ENCODE measurements at places on chromosomes 3 and 15.

- DNase-seq = no peak
Measured at GRCh38 chr3:171374661-171375285, 85.4 kb downstream of the TNIK start.

DNA sequence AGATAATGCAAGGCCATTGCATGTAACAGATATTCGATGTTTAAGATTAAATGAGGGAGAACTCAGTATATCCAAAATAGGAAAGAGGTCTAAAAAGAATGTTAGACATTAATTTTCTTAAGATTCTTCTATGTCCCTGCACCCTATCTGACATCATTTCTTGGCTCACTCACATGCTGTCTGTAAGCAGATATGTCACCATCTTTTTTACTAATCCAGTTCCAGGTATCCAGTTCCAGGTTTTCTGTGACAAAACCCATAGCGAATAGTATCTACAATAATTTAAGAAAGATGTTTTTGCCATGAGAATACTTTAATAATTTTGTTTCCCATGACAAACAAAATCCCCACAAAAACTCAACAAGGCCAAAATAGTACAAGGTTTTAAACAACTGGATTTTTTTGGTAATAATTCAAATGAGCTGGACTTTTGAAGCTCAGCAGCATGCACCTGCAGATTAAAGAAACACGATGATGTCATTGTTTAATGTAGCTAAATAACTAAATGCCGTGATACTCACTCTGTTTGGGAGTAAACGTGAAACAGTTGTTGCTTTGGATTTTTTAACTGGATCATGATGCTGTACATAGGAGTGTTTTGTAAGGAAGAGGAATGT, 867.6 kb downstream of the EPHA3 start:
- DNase-seq = no peak

DNA sequence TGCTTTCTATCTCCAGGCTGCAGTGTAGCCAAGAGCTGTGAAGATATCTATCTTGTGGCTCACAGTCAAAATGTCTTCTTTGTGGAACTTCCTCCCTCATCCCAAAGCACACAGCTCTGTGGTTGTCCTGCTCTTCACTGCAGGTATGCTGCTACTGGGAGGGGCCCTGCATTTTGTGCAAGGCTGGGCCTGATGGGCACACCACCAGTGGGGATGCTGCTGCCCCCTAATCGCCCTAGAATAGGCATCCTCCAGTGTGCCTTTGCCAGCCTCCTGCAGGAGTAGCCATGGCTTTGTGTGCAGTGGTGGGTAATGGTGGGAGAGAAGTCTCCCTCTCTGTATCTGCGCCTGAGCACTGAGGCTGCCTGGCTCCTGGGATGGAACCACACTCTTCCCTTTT, 297.3 kb downstream of the DOCK3 start:
- DNase-seq = no peak

DNA sequence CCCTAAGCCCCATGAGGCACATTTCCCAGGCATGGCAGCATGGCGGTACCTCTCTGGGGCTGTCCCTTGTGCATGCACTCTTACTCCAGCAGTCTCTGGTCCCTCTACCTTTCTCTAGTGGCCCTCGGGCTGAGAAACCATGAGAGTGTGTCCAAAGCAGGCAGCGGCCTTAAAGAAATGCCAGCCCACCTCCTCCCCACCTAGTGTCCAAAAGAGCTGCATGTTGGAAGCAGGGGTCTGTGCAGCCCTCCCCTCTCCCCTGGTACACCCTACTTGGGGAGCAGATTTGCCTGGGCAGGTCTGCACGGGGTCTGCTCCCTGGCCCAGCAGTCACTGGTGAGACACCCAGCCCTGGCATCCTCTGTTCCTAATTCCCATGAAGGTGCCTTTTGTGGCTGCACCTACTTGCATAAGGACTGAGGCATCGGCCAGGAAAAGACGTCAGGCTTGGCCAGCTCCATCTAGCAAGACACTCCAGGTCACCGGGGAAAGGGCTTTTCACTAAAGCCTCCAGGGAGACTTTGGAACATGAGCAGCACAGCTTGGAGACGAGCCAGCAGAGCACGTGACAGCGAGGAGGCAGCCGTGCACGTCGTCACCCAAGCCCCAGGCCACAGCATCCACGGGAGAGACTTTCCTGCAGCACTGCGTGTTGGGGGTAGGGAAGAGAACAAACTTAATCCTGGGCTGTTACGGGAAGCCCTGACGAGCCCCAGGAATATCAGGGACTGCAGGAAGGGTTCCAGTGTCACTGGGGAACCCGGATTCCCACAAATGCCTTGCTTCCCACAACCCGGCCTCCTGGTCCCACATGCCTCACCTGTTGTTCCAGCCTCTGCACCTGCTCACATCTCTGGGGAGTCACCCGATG, 38.8 kb downstream of the TM2D3 start:
- DNase-seq = no peak

- no peak for DNase-seq
Measured at GRCh38 chr3:82355228-82355627, 593.8 kb upstream of the GBE1 start.

DNA sequence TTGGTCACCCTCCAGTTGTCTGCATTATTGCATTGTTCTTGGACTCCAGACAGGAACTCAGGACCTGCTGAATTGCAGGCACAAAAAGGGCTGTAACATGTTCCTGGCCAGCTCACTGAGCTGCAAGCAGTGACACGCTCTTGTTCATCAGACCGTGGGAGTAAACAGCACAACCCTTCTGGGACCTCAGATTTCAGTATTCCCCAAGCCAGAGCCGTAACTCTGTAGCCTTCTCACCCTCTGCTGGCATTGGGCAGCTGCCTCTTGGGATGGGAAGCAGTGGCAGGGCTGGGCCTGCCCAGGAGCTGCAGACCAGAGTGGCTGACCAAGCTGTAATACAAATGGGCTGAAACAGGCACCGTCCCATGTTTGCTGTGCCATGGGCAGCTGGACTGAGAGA, 607.1 kb upstream of the BCHE start:
- DNase-seq = no peak

- no peak for DNase-seq
Measured at GRCh38 chr3:59143447-59143846, 93.6 kb upstream of the CFAP20DC start.

DNA sequence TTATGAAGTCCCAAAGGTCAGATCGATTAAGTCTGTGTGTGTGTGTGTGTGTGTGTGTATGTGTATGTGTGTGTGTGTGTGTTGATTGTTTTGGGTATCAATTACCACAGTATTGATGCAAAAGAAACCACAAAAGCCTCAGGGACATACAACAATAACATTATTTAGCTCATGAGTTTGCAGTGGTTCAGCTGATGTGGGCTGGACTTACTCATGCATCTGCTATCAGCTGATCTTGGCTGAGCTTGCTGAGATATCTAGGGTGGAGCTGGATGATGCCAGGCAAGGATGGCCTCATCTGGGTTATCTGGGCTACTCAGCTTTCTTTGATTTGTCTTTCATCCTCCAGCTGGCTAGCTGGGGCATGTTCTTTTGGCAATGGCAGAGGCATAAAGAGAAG, 82.4 kb upstream of the PRR23C start:
- DNase-seq = no peak

GRCh38 chr15:41894791-41895463, 1.1 kb upstream of the SPTBN5 start:
- DNase-seq = peak; percentile 49

DNA sequence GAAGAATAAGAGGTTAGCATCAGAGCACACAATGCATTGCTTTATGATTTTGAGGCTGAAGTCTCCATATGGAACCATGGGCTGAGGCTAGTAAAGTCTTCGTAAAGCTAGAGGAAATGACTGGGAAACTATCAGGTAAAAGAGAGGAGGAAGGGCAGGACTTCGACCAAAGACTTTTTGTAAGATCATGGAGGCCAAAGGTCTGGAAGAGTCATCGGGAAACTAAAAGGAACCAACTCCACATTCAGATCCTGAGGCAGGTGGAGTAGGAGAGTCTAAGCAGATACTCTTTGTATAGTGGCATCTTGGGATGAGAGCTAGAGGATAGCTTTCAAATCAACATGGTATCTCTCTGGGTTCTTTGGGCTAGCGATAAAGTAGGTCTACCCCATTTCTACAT, 36.3 kb downstream of the SEMA6D start:
- no peak for DNase-seq

- no peak for DNase-seq
Measured at GRCh38 chr3:182242489-182242942, 530.8 kb downstream of the SOX2 start.

- DNase-seq = no peak
Measured at GRCh38 chr15:96347181-96348111, 16.9 kb downstream of the NR2F2 start.

DNA sequence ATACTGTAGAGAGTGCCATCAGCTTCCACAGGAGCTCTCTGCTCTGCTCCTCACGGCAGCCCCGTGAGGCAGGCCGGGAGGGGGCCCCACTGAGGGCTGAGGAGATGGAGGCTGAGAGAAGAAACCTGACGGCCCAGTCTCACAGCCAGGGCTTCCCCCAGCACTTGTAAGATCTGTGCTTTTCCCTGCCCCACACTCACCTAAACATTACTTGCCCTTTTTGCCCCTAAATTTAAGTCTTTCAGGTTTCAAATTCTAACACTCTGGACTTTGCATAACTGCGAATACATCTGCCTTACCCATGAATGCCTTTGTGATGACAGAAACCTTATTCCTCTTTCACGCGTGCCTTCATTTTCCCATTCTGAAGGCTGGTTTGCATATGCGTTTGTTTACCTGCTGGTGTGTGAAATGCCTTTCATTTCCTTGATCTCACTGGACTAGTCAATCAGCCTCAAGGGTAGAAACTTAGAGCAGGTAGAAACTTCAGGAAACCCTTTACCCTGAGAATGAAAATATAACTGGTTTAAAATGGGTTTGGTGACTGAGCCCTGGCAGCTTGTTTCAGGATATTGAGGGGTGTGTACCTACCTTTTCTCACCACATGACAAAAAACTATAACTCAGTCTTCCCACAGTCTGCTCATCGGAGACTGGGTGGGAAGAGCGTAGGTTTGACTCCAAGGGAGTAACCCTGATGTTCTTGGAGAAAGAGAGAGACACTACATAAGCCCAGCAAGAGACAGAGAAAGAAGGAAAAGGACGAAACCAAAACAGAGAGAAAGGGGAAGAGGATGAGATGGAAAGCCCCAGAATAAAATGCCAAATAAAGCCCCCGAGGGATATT, 20.1 kb downstream of the SLC12A8 start:
- DNase-seq = no peak

DNA sequence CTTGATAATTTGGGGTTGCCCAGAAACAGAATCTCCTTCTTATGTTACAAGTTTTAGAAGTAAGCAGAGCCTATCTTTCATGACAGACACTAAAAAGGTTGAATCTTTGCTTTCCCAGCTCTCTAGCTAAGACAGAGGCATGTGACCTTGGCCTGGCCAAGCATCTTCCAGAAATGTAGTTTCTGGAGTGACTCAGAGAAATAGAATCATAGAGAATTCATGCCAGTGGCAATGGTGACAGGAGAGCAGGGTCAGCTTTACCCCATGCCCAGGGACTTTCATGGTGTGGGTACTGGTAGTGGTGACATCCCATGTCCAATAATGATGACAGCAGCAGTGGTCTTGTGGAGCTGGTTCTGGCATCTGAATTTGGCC, 4.0 kb upstream of the PARP6 start:
- no peak for DNase-seq

DNA sequence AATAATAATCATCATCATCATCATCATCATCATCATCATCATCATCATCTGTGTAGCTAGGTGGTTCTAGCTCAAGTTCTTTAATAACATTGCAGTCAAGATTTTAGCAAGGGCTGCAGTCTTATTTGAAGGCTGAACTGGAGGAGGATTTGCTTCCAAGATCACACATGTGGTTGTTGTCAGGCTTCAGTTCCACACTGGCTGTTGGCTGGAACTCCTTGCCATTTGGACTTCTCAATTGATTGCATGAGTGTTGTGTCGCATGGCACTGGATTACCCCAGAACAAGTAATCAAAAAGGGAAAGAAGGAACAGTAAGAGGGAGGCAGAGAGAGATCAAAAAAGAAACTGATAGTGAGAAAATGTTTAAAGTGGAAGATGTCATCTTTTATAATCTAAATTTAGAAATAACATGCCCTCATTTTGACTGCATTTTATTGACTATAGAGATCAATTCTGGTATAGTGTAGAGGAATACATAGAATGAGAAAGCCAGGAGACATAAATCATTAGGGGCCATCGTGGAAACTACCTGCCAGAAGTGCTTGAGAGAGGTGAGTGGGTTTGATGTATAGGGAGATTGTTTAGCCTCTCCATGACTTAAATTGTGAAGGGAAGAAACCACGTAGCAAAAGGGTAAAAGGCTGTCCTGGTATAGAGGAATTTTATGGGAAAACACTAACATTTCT, 346.6 kb upstream of the RBMS3 start:
- DNase-seq = no peak

GRCh38 chr3:78277801-78278200, 1237.9 kb downstream of the ROBO2 start:
- no peak for DNase-seq

DNA sequence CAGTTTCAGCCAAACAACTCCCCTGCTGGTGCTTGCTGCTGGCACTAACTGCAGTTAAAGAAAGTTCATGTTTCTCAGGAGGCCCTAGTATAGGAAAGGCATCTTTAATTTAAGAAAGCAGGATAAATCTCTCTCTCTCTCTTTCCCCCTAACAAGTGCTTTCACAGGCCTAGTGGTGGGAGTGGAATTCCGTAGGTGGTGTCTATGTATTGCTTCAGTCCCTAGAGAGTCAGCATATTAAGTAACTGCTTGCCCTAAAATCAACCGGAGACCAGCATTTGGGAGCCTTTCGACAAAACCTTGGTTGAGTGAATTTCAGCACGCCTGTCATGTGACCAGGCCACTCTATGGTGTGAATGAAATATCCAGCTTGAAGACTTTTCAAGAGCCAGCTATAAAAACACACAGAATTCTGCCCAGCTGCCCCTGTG, 169.2 kb upstream of the TGFBR2 start:
- DNase-seq = no peak

- DNase-seq = peak; percentile 6
Measured at GRCh38 chr3:69665026-69665737, 74.1 kb upstream of the MITF start.
